ENCODE measurements at places on chromosomes 16 and 17.

GRCh38 chr16:9286930-9287329 is 195.5 kb downstream of the HAPSTR1 start:
- DNase-seq: no peak

DNA sequence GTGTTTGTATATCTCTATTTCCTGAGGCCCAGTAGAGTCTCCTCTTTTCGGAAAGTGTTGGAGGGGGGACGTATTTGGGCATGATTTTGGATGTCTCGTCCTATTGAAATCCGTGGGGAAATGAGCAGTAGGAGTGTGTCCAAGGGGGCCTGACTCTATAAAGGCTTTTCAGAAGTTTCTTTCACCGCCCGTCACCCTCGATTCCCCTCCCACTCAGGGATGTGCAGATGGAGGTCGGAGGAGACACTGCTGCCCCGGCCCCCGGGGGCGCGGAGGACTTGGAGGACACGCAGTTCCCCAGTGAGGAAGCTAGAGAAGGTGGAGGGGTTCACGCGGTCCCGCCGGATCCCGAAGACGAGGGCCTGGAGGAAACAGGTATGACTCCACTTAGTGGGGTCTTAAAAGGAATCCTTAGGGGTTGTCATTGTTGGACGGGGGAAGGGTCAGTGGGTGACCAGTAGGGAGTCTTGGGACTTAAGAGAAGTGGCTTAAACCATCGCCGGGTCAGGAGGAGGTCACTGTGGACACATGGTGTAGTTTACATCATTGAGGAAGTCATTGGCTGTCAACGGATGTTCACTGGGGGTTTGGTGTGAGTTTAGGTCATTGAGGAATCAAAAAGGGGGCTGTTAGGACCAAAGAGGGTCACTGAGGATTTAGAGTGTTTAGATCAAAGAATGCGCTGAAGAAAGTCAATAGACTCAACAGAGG is 424 bp downstream of the MON1B start:
- DNase-seq: peak; percentile 70

GRCh38 chr16:49463529-49463928 is 89.9 kb downstream of the C16orf78 start:
- no peak for DNase-seq

GRCh38 chr17:14061666-14062560 is 7.4 kb upstream of the COX10 start:
- no peak for DNase-seq

GRCh38 chr17:77033892-77034404 is 106.8 kb upstream of the SEC14L1 start:
- no peak for DNase-seq

DNA sequence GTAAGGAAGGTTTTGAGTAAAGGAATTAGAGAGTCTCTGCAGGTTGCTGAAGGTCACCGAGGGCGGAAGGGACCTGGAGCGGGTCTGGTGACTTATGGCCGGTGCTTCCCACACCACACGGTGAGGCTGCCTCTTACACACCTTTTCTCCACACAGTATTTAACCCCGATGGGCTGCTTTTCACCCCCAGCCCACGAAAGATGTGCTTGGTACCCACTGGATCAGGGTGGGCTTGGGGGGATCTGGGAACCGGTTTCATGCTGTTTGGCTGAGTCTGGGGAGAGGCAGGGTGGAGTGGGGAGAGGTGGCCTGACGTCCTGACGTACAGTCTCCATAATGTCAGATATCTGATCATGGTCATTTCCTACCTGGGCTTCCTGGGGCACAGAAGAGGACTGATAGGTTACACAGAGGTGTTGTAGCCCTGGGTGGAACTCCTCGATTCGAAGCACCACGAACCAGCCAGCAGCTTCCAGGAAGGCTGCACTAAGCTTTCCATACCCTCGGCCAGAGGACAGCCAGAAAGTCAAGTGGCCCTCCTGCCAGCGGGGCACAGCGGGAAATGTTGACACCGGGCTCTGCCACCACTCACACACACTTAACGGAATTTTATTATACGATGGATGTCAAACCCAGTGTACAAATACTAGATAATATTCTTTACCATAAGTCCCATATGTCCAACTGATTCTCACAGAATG is 34.0 kb downstream of the OR1D5 start:
- no peak for DNase-seq

DNA sequence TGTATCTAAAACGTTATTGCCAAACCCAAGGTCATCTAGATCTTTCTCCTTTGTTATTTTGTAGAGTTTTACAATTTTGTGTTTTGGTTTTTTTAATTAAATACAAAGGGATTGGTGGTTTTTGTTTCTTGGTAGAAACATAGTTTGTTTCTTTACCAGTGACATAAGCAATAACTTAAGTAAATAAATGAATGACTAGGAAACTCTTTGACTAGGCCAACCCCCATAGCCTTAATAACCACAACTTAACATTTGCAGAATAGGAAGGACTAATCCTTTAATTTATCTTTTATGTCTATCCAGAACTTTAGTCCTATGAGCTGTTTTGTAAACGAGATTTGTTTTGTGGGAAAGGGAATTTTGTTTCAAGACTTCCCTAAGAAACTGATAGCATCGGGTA is 162.5 kb downstream of the PRKCA start:
- no peak for DNase-seq

GRCh38 chr17:35127751-35128514 is 6.5 kb downstream of the FNDC8 start:
- no peak for DNase-seq

GRCh38 chr16:50367777-50368409 is 895 bp downstream of the BRD7 start:
- DNase-seq: no peak

GRCh38 chr16:370979-371514 is 709 bp upstream of the MRPL28 start:
- no peak for DNase-seq
